ENCODE measurements at places on chromosomes 7 and 10.
A peak's percentile ranks its signal among the peaks of the same experiment; 100 is the strongest.

DNA sequence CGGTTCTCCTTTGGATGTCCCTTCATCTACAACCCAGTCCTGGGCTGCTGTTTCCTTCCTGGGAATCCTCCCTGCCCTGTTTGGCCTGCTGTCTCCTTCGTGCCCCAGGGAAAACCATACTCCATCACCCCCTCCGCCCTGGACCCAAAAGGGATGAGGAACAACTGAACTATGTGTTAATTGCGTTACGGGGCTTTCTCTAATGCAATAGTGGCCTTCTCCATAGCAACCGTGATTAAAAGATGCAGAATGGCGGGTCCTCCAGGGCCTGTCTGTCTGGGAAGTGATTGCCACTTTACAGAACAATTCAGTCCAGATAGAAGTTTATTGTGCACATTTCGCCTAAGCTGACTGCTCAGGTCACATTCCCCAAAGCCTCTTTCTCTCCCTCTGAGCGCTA is 112.0 kb upstream of the FGFR2 start:
- DNase-seq, result no peak

GRCh38 chr10:112985690-112986543 is 35.9 kb downstream of the TCF7L2 start:
- DNase-seq, result no peak

GRCh38 chr10:30435073-30435422 is 1.1 kb downstream of the MAP3K8 start:
- no peak for DNase-seq

GRCh38 chr7:105352018-105352612 is 36.6 kb downstream of the SRPK2 start:
- DNase-seq, result peak; percentile 8

- DNase-seq, result no peak
Measured at GRCh38 chr7:99639267-99639666, 22.5 kb downstream of the ZSCAN25 start.

All from stimulated activated CD4-positive, alpha-beta T cell treated with anti-CD3 and anti-CD28 coated beads, TNF-alpha, amount 100 ng/mL, for 1 hour (primary cell).